ENCODE measurements at places on chromosomes 11 and 22. TPM values are rescaled to one million over a fixed set of nuclear protein-coding genes. Genes with fewer than 3 reads are reported as not detected.

MUC5B gene
- not detected for total RNA-seq

OR2D2 gene
- total RNA-seq: not detected

PARVG gene
- 1.8 TPM for total RNA-seq

PDE2A gene
- 26.6 TPM for total RNA-seq

OR1S1 gene
- not detected for total RNA-seq

CRYBA4 gene
- not detected for total RNA-seq

SMC1B gene
- total RNA-seq: not detected

TUBA8 gene
- total RNA-seq: 68.7 TPM

PGR gene
- 0.20 TPM for total RNA-seq

CHRM1 gene
- total RNA-seq: not detected

GGT5 gene
- total RNA-seq: 8.8 TPM

CRYAB gene
- 2,291 TPM for total RNA-seq

DUSP8 gene
- total RNA-seq: 4.2 TPM

UPB1 gene
- total RNA-seq: 0.20 TPM

CBX6 gene
- 17.6 TPM for total RNA-seq
